ENCODE measurements at places on chromosomes 1 and 21.
A peak's percentile ranks its signal among the peaks of the same experiment; 100 is the strongest.

DNA sequence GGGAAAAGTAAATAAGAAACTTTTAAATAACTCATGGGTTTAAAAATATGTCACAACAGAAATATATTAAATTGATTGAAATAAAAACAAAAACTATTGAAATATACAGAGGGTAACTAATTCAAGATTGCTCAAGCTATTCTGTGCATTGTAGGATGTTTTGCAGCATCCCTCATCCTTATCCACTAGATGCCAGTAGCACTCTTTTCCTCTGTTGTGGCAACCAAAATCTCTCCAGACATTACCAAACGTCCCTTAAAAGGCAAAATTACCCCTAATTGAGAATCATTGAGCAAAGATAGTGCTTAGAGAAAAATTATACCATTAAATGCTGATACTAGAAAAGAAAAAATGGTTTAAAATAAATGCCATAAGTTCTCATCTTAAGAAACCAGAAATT is 682.6 kb downstream of the RWDD3 start:
- no peak for DNase-seq

- DNase-seq, result no peak
These were observed 682.2 kb upstream of the ADGRL2 start for GRCh38 chr1:81118550-81118949.

DNA sequence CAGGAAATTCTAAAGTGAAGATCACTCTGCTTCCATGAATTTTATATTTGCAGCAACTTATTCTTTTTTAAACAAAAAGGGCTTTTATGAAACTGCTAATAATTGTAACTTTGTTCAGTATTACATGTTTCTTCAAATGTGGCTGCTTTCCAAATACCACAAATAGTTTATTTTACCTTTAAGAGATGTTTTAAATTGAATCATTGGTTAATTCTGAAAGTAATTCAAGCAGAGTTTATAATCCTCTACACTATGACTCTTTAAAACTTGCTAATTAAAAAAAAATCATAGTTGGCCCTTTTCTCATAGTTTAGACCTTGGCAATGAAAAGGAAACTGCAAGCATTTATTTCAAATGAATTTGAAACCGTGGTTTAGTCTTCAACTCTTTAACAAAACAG is 59.6 kb downstream of the SDCCAG8 start:
- no peak for DNase-seq

- no peak for DNase-seq
These were observed 9.3 kb upstream of the SERBP1 start for GRCh38 chr1:67439277-67440029.

- no peak for DNase-seq
These were observed 669 bp downstream of the KCNQ4 start for GRCh38 chr1:40784141-40784770.

DNA sequence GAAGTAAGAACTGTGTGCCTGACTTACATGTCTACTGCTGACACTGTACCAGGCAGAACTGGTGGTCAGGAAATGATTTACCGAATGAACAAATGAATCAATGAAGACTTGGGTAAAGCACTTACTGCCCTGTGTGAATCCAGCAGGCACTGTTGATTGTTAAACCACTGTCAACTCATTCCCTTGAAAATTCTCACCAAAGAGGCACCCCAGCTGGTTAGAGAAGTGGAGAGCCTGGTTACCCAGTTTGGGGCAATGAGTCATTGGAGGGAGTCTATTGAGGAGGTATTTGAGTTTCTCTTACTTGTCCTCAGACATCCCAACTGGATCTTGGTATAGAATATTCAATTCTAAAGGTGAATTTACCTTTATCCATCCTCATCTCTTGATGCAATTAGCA is 34.2 kb downstream of the JUN start:
- DNase-seq, result no peak

DNA sequence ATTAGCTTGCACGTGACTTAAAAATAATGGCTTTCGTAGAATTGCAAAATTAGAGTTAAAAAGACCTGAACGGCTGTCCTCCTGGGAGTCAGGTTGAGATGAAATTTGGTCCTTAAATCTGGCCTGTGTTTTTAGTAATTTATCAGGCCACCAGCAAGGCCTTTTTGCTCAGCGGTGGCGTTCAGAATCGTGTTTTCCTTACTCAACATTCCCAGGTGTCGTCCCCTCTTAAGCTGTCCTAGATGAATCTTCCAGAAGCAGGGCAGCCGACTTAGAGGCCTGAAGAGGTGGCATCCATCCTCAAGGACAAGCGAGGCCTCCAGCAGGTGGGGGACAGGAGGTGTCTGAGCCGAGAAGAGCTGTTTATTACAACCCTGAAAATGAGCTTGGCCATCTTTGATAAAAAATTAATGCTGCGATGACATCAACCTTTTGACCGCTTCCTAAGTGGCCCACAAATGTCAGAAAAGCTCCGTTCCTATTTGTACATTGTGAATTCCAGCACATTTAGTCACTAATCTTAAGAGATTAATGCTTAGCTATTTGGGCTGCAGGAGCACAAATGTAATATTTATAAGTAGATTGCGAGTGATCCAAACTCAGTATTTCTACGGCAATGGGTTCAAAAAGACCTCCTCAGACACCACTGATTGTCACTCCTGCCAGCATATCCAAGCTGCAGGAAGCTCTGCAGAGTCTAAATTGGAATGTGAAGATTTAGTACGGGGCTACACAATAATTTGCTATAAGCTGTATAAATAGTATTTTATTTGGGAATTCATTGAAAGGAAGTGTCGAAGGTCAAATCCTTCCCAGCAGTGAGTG is 344.1 kb upstream of the VAMP3 start:
- no peak for DNase-seq

- DNase-seq, result no peak
These were observed 117.2 kb downstream of the HHAT start for GRCh38 chr1:210445931-210446330.

- no peak for DNase-seq
These were observed 6.1 kb downstream of the PLPP3 start for GRCh38 chr1:56573311-56573710.

- DNase-seq, result no peak
These were observed 355.7 kb upstream of the DUSP10 start for GRCh38 chr1:222097588-222097987.

- no peak for DNase-seq
These were observed 96.1 kb downstream of the TRABD2B start for GRCh38 chr1:47901001-47901575.

GRCh38 chr1:222390181-222390580 is 157.7 kb downstream of the HHIPL2 start:
- DNase-seq, result no peak

GRCh38 chr1:165116171-165116570 is 240.3 kb downstream of the LMX1A start:
- DNase-seq, result no peak

- DNase-seq, result no peak
These were observed 25.6 kb upstream of the IL20 start for GRCh38 chr1:206839857-206840256.

DNA sequence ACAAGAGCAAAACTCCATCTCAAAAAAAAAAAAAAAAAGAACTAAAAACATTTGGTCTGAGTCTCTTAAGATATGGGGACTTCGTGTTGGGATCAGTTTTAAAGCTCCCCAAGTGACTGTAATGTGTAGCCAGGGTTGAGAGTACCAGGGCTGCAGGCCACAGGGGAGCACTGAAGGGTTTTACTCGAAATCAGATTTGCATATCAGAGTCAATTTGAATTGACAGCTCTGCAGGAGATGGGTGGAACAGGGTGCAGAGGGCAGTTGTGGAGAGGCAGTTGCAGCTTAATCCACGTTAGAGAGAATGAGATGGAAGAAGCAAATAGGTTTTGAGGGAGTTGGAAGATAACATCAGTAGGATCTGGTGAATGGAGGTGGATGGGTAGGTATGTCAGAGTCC is 20.6 kb upstream of the ELOA start:
- no peak for DNase-seq

- no peak for DNase-seq
These were observed 22.8 kb upstream of the SLC45A3 start for GRCh38 chr1:205703072-205703471.

GRCh38 chr21:31624181-31624580 is 35.3 kb upstream of the SOD1 start:
- DNase-seq, result no peak

DNA sequence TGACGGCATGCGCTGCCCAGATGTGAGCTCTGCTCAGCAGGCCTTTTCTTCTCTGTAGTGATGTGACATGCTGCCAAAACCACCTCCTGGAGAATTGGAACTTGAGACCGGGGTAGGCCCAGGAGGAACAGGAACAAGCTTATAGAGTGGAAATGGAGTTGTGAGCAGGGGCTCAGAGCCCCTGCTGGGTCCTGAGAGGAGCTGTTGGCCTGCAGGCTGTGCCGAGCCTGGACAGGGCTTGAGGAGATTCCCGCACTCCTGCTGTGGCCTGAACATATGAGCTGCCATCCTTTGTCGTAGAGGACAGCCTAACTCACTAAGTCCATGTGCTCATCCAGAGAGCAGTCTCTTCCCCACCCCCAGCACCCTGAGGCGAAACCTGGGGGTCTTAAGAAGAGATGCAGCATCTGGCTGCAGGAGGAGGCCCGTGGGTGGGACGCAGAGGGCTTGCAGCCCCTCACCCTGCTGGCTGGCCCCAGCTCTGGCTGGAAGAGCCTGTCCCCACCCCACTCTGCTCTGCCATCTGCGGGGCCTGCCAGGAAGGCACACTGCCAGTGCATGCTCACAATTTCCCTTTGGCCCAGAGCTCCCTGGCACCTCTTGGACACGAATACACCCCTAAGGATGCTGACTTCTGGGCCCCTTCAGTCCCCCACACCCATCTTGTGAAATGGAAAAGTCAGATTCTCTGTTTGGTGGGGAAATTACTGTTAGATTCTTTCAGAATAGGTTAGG is 42.5 kb downstream of the PTPRF start:
- DNase-seq, result no peak

- DNase-seq, result no peak
These were observed 82.3 kb downstream of the LTN1 start for GRCh38 chr21:28910280-28910887.

GRCh38 chr1:24111996-24112779 is at the start of gene MYOM3:
MYOM3 (minus strand) TSS chr1:24112135; CDS start chr1:24108636, 3,499 bp downstream.
- DNase-seq, result peak; percentile 32

DNA sequence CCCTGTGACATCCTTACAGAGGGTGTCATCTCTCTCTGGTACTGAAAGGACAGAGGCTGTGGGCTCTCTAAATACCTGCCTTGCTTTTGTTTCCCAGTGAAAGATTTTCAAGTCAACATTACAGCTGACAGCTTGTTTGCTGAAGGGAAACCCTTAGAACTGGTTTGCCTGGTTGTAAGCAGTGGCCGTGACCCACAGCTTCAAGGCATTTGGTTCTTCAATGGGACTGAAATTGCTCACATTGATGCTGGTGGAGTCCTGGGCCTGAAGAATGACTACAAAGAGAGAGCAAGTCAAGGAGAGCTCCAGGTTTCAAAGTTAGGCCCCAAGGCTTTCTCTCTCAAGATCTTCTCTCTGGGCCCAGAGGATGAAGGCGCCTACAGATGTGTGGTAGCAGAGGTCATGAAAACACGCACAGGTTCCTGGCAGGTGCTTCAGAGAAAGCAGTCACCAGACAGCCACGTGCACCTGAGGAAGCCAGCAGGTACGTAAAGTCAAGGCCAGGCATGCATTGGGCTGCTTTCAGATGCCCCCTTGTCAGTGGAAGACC is 11.8 kb downstream of the CD101 start:
- DNase-seq, result no peak

- DNase-seq, result no peak
These were observed 222.8 kb downstream of the HLX start for GRCh38 chr1:221101807-221102605.

GRCh38 chr1:46248122-46248920 is 758 bp downstream of the RAD54L start:
- DNase-seq, result peak; percentile 54

- DNase-seq, result no peak
These were observed 21.9 kb upstream of the PLEKHG5 start for GRCh38 chr1:6513320-6513801.

GRCh38 chr1:209443975-209444651 is 139.4 kb upstream of the CAMK1G start:
- DNase-seq, result no peak

DNA sequence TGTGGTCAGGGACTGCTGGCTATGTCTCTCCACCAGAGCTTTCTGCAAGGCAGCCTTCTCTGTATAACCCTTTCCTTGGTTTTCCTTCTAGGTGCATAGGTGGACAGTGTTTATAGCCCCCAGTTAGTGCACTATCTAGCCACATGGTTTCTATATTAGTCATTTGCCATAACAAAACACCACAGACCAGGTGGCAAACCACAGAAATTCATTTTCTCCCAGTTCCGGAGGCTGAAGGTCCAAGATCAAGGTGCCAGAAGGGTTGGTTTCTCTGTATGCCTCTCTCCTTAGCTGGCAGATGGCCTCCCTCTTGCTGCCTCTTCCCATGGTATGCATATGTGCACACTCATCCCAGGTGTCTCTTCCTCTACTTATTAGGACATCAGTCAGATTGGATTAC is 106.4 kb downstream of the KAZN start:
- peak; percentile 5 for DNase-seq

- no peak for DNase-seq
These were observed 21.2 kb upstream of the UTS2 start for GRCh38 chr1:7873801-7874795.

GRCh38 chr1:176416777-176417176 is 46.2 kb upstream of the PAPPA2 start:
- no peak for DNase-seq

- DNase-seq, result no peak
These were observed 55.7 kb upstream of the KIRREL1 start for GRCh38 chr1:157937744-157938143.

- DNase-seq, result no peak
These were observed 19.5 kb downstream of the SEMA4A start for GRCh38 chr1:156172696-156173470.

GRCh38 chr1:212915245-212916091 is 34.9 kb upstream of the VASH2 start:
- no peak for DNase-seq

GRCh38 chr1:90781534-90781933 is 64.4 kb upstream of the BARHL2 start:
- DNase-seq, result no peak

GRCh38 chr1:185281245-185281644 is 35.8 kb downstream of the IVNS1ABP start:
- no peak for DNase-seq

GRCh38 chr1:7447093-7447492 is 324.0 kb upstream of the VAMP3 start:
- no peak for DNase-seq

GRCh38 chr1:87436534-87436933 is 107.9 kb downstream of the LMO4 start:
- DNase-seq, result no peak

- no peak for DNase-seq
These were observed 193.9 kb downstream of the CAMTA1 start for GRCh38 chr1:6979003-6979613.

GRCh38 chr1:192698731-192699130 is 62.8 kb downstream of the RGS13 start:
- DNase-seq, result no peak

GRCh38 chr1:108686614-108687313 is 5.3 kb upstream of the PRPF38B start:
- DNase-seq, result no peak

- DNase-seq, result no peak
These were observed 8.7 kb upstream of the TNFRSF14 start for GRCh38 chr1:2547210-2548067.

DNA sequence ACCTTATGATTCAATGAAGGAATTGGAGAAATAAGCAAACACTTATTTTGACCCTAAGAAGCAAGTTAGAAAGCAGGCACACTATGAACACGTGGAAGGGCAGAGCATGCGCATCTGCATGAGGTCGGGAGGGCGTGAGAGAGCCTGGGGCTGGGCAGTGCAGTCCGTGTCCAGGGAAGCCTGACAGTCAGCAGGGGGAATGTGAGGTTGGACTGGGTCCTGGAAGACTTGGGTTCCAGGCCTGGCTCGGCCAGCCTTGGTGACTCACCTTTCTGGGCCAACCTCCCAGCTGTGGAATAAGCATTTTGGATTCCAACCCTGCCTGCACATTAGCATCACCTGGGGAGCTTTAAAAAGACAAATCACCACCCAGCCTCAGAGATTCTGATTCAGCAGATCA is 26.6 kb upstream of the LMX1A start:
- no peak for DNase-seq

Data from LoVo (cell line).